Right hindlimb (tissue), 1 donor: ENCODE measurements at places on chromosomes 11 and 22.

- no peak for DNase-seq
These were observed 15.9 kb downstream of the MED15 start for GRCh38 chr22:20523086-20523983.

DNA sequence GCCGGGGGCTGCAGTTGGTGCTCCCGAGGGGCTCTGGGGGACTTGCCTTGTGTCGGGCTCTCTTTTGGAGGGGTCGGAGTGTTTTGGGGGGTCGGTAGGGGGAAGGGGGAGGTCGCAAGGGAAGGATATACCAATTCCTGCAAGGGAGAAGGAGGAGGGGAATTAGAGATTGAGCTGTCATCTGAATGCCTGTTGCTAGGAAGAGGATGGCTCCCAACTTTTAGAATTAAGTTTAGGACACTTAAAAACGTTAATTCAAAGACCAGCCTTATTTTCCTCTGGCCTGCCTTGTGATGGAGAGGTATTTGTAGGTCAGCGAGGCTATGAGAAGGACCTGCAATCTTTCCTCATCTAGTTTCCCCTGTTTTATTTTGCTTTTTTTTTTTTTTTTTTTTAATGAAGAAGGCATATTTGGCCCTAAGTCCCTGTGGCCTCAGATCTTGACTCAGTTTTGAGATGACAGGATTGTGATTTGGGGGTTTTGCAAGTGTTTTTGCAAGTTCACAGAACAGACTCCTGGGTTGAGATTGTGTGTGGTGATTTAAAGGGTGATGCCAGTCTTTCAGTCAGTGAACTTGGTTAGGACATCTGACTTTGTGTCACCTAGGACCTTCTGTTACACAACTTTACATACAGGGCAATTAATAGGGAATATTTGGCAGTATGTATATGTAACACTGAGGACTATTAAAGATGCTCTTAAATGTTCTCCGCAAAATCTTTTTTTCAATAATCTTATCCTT, 672 bp downstream of the TMEM135 start:
- no peak for DNase-seq

- peak; percentile 51 for DNase-seq
These were observed 21.1 kb downstream of the MRGPRD start for GRCh38 chr11:68959465-68960293.

- no peak for DNase-seq
These were observed 18.1 kb upstream of the CRTAM start for GRCh38 chr11:122820158-122820557.

DNA sequence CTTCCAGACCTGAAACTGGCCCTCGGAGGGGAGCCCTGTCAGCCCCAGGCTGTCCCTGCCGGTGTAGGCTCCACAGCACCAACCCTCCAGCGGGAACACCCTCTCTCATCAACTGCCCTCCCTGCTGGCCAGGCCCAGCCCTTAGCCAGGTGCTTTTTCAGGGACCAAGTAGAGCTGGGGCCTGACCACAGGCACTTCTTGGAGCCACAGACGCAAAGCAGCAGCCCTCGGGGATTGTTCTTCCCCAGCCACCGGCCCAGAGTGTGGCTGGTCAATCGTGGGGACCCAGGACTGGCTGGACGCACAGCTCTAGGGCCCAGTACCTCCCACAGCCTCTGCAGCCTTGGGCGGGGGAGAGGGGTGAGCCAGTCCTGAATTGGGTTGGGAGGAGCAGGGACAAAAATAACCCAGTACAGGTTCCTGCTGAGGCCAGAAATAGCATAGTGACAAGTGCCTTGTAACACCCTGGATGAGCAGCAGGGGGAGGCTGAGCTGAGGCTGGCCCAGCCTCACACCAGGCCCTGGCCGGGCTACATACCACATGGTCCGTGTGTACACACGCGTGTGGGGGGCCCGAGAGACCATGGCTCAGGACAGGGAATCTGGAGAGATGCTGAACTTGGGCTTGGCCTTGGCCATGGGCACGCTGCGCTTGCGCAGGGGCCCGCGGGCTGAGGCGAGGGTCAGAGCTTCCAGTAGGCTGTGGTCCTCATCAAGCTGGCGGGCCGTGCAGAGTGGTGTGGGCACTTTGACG, 2.0 kb downstream of the KCNJ11 start:
- peak; percentile 58 for DNase-seq

DNA sequence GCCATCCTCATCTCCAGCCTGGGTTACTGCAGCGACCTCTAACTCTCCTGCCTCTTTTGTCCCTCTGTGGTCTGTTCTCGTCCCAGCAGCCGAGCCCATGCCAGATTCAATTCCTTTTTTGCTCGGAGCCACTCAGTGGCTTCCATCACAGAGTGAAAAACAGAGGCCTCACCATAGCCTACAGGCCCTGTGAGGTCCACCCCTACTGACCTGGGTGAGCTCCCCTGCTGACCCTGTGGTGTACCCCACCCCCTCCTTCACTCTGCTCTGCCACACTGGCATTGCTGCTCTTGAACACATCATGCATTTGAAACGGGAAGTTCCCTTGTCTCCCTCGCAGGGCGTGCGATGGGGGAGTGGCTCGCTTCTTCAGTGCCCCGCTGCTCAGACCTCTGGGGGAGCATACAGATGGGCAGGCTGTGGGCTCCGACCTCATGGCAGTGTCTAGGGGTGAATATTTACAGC, 2.1 kb downstream of the AIP start:
- no peak for DNase-seq

DNA sequence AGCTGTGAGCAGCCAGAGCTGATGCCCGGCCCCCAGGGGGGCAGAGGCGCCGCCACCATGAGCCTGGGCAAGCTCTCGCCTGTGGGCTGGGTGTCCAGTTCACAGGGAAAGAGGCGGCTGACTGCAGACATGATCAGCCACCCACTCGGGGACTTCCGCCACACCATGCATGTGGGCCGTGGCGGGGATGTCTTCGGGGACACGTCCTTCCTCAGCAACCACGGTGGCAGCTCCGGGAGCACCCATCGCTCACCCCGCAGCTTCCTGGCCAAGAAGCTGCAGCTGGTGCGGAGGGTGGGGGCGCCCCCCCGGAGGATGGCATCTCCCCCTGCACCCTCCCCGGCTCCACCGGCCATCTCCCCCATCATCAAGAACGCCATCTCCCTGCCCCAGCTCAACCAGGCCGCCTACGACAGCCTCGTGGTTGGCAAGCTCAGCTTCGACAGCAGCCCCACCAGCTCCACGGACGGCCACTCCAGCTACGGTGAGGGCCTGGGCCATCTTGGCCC, 6.1 kb downstream of the CDC42EP1 start:
- DNase-seq: no peak

GRCh38 chr11:36703055-36703404, 105.0 kb upstream of the RAG2 start:
- no peak for DNase-seq
